ENCODE measurements at places on chromosomes 1 and 21.
A peak's percentile ranks its signal among the peaks of the same experiment; 100 is the strongest.

DNA sequence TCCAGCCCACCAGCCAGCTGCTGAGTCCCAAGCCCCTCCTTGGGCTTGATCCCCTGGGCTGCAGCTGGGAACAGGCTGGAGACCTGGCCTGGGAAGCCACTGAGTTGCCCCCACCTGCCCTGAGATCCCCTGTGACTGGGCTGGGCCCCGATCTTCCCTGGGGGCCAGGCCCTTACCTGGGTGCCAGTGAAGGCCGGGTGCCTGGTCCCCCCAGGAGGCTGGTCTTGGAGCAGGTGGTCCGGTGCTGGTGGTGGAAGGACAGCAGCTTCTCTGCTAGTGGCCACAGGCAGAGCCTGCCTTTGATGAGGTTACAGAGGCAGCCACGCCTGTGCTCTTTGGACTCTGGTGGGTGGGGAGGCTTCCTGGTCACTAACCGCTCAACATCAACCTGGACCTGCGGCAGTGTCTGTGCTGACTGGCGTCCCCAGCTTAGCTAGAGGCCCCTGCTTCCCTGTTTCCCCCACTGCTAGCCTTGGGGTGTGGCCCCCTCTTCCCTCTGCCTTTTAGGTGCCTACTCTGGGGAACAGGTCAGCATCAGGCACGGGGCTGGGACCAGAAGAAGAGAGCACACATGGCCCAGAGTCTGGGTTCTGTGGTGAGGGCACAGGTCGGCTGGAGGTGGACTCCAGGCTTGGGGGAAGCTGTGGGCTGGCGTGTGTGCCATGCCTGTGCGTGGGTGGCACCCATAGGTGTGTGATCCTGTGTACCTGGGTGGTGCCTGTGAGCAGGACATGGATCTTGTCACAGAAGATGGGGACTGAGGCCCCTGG, at the start of gene EPS8L3:
EPS8L3 (minus strand) TSS at position 278 of the 770 bp plus-strand sequence. CDS start 2,174 bp downstream, outside the sequence.
- DNase-seq, result peak; percentile 61

DNA sequence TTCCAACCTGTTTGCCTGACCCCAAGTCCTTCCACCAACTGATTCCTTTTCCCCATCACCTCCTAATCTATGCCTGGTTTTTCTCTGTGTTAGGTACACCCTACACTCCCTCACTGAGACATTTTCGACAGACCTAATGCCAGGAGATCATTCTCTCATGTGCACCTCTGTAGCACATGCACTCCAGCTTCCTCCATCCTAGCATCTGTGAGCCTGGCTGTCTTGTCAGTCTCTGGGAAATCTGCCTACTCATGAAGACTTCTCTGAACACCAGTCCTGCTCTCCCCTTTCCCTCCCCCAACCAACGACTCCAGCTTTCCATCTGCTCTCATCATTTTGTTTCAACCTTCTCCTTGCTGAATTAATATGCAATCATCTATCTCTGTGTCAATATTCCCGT, 987 bp downstream of the MED8 start:
- DNase-seq, result no peak

GRCh38 chr1:10637400-10637799, 159.0 kb downstream of the CASZ1 start:
- no peak for DNase-seq

GRCh38 chr1:198350456-198350855, 190.0 kb downstream of the ATP6V1G3 start:
- no peak for DNase-seq

DNA sequence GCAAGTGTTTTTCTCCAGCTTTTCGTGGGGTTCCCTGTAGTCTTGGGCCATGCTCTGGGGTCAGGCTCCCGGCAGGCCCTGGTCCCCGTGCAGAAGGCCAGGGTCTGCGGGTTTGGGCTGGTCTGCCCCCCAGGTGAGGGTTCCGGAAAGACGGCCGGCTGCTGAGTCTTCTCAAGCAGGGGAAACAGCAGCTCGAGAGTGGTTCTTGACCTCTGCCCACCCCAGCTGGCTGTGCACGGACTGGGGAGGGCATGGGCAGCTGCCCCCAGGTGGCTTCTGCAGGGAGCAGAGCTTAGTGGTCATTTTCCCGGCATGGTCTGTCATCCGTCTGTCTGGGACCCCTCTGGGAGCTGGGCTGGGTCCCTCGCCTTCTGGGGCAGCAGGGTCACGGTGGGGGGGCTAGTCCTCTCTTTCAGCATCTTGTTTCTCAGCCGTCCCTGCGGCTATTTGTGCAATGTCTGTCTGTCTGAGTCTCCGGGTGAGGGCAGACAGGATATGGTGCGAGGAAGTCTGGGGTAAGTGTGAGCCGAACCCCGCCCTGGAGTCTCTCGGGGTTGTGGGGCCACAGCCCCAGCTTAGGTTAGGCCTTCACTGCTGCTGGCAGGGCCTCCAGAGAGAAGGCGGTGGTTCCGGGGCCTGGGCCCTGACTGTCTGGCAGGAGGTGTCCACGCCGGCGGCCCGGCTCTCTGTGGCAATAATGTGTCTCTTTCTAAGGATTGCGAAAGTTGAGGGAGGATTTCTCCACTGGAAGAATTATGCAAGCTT, 6.1 kb downstream of the SKI start:
- peak; percentile 98 for DNase-seq

DNA sequence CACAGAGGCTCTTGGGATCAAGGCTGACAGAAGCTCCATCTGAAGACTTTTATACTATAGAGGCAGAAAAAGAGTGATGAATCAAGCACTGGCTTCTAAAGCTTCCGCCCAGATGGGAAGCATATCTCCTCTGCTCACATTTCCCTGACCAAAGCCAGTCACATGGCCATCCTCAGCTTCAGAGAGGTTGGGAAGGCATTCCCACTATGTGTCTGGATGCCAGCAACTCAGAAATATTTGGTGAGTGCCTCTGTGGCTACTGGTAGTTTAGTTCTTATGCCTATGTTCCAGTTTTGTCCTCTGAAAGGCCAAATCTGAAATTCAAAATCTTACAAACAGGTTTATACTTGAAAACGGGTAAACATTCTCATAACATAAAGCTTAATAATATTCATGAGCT, 9.9 kb upstream of the DISC1 start:
- no peak for DNase-seq

GRCh38 chr1:197208945-197209344, 59.1 kb upstream of the CRB1 start:
- no peak for DNase-seq

- DNase-seq, result no peak
These were observed 6.9 kb upstream of the CBR3 start for GRCh38 chr21:36127977-36128376.

DNA sequence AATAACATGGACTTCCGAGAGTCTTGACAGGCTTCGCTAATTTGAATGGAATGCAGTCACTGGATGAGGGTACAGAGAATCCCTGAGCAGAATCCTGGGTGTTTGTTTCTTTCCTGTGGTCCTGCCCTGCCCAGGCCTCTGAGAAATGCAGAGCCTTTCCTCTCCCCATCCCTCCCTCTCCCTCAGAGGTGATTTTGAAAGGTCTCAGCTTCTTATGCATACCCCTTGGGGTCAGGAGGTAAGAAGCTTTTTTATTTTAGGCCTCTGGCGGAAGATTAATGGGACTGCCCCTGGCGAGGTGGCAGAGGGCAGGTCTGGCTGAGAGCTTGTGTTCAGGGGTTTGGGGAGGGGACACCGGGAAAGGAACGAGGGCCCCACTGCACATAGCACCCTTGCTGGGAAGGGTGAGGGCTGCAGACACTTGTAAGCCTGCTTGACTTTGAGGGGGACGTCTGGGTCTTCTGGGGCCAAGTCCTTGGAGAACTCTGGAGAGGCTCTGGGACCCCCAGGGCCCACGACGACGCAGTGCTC, 116.5 kb upstream of the SLC45A1 start:
- no peak for DNase-seq
